ENCODE measurements at places on chromosomes 16 and 17.

DNA sequence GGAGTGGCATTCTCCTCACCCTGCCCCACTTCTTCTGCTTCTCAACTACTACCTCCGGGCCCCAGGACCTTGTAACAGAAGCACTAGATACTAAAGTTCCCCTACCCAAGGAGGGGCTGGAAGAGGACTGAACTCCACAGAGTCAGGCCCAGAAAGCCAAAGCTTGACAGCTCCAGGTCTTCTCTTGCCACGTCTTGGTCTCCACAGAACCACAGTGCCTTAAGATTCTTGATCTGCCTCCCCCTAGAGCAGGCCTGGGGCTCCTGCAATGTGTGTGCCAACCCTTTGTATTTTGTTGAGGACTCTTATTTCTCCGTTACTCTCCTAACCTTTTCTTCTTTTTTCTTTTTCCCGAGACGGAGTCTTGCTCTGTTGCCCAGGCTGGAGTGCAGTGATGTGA lies 4.0 kb downstream of the SLC16A13 start:
- no peak for DNase-seq

- DNase-seq: no peak
Observed at GRCh38 chr17:20284570-20285295, 182.6 kb downstream of the LGALS9B start.

DNA sequence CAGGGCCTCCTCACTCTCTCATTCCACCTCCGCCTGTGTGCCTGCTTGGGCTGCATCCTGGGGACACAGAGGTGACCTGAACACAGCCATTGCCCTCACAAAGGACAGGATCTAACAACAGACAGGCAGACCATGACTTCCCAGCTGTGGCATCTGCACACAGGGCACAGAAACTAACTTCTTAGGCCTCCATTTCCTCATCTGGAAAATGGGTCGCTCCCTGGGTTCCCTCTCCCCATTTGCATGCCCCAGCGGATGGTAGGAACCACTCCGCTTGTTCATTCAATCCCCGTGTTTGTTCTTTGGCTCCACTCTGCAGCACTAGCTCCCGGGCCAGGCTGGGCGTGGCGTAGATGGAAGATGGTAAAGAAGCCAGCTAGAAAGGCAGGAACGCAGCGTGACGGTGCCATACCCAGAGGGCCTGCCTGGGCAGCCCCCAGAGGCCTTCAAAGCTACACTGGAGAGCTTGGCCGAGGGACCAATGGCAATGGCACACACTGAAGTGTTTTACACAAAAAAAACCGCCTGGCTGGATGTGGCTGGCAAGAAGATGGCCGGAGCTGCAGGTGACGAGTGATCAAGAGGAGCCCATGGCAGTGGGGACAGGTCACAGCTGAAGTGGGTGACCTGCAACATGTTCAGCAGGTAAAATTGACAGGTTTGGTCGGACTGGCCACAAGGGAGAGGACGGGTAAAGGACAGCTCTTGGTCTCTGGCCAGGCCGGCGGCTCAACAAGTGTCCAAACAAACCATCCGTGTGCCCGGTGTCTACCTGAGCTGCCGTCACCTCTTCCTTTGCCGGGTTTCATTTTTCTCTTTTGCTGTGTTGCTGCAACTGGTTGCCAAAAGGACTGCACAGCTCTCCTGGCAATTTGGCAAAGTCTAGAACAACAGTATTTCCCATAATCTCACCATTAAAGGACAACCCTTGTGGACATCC lies 66.9 kb downstream of the SOCS1 start:
- DNase-seq: no peak

DNA sequence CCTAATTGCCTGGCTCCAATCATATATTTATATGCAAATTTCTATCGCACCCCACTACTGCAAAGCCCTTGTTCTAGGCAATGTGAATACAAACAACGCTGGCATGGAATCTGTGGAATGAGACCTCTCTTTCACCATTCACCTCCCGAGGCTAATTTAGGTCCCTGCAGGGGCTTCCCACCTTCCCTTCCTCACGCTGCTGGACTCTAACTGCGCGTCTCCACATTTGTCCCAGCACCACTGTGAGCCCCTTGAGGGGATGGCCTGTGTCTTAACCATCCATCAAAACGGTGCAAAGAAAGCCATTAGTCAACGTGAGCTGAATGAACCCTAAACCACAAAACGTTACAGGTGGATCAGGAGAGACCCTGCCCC lies 1.6 kb downstream of the TMEM114 start:
- DNase-seq: no peak

- no peak for DNase-seq
Observed at GRCh38 chr16:63230421-63231040, 1194.3 kb upstream of the CDH8 start.

DNA sequence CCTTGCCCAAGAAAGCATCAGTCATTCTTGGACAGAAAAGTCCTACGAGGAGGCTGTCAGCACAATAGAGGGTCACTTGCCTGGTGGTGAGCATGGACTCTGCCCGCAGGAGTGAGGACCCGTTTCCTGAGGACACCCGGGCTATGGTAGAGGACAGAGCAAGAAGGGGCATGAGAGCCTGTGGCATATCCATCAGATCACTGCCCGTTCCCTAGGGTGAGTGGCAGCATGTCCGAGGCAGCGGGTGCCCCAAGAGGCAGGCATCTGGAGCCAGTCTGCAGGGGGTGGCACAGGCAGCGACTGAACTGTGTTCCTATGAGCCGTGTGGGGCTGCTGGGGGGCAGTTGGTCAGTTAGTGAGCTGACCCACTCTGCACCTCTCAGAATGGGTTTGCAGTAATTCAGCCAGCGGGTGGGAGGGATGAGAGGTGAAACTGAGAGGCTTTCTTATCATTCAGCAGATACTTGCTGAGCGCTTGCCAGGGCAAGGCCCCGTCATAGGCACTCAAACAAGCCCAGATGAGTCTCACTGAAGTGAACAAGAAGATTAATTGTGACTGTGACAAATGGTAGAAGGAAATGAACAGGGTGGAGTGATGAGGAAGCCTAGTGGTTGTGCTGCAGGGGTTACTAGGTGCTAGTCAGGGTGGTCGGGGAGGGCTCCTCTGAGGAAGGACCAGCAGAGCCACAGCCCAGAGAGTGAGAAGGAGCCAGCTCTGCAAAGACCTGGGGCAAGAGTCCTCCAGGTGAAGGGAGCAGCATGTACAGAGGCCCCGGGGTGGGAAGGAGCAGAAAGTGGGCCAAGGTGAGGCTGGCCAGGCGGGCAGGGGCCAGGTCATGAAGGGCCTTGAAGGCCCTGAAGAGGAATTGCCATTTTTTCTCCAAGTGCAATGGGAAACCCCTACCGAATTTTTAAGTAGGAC lies 87.9 kb downstream of the CLEC16A start:
- no peak for DNase-seq

GRCh38 chr16:71635632-71636031 lies 9.6 kb downstream of the MARVELD3 start:
- DNase-seq: no peak

- DNase-seq: no peak
Observed at GRCh38 chr17:56762988-56763387, 70.7 kb downstream of the C17orf67 start.

GRCh38 chr17:58331815-58332777 lies 3.5 kb upstream of the TSPOAP1 start:
- no peak for DNase-seq

DNA sequence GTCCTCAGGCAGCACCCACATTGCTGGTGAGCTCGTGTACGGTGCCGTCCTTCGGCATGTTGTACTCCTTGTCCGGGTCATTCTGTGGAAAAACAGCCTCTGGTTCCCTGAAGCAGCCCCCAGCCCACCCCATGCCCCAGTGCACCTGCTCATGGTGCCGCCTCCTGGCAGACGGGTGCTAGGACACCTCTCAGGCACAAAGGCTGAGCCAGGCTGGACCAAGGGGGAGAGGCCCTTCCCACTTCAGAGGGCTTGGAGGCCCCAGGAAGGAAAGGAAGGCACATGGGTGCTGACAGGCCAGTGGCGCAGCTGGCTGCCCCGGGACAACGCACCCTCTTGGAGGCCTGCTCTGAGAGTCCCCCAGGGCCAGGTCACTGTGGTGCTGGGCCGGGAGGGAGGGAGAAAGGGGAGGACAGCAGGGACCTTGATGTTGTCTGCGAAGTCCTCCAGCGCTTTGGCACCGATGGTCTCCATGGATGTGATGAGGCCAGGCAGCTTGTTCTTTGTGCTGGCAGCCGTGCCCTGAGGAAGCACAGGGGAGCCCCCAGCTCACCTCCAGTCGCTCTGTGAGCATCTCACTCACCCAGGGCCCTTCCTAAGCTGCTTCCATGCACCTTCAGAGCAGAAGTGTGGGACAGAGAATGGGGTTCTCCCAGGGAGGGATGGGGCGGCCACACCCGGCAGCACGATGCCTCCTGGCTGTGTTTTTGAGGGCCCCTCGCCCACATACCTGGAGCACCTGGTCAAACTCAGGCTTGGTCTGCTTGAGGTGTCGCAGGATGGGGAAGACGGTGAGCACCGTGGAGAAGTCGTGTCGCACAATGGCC lies 9.3 kb downstream of the ZACN start:
- DNase-seq: no peak

DNA sequence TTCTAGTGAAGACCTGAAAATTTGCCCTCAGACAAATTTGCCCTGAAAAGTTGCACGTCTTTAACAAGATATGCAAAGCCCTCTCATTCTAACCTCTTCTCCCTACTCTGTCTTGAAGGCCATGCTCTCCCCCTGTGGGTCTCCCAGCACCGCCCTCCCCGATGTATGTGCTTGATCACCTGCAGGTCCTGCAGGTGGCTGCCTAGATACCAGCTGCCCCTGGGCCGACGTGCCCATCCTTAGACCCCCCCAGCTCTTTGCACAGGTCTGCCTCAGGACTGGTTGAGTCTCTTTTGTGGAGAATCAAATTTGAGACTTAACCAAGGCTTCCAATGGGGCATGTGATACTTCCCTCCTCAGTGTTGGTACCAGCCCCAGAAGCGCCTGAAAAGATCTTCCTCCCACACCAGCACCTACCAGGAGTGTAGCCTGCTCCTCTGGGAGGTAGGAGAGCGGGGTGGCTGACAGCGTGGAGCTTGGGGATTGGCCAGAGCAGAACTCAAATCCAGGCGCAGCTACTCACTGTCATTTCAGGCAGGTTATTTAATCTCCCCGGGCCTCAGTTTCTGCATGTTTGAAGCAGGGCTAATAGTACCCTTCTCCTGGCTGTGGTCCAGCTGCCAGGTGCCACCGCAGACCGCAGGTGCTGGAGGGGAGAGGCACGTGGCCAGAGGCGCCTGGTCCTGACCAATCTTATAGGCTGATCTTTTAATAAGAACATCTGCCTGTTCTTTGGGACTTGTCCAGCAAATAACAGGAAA lies 4.5 kb upstream of the MRPL38 start:
- no peak for DNase-seq

DNA sequence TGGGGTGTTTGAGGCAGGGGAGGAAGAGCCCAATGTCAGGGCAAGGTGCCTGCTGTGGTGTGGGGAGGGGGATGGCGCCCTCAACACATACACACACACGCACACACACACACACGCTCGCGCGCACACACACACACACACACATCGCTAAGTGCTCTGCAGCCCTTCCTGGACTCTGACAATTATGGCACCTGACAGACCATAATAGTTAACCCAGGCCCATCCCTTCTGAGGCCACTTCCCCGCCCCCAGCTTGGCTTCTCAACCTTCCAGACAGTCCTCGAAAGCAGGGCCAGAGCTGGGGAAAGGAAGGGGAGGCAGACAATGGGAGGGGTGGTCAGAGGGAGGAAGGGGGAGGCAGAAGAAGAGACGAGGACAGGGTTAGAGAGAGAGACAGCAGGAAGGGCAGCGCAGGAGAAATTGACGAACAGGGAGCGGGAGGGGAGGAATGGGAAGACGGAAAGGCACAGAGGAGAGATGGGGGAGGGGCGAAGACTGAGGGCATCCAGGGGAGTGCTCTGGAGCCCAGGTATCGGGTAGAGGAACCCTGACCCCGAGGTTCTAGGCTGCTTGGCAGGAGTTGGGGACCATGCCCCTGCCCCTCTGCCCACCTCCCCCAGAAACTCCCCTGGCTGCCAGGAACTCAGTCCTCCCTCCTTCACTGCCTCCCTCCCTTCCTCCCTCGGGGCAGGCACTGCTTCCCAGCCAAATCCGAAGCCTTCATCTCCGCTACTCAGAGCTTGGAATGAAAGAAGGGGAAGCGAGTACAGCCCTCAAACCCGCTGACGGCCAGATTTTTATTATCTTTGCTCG lies 4.0 kb downstream of the SRCIN1 start:
- no peak for DNase-seq

DNA sequence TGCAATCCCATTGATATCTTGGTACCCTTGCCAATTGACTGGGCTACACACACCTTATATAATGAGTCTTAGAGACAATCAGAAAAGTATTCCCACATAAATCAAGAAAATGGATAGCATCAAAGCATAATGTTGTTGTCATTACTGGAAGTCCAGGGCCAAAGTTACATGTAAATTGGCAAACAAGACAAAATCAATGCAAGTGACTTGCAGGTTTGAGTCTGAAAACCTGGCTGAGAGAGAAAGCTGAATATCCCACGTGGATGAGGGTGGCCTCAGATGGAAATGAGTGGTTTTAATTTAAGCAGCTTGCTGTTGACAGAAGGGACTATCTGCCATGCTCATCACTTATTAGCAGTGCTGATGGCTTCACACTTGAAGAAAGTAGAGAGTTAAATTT lies 324.0 kb upstream of the MON1B start:
- no peak for DNase-seq

DNA sequence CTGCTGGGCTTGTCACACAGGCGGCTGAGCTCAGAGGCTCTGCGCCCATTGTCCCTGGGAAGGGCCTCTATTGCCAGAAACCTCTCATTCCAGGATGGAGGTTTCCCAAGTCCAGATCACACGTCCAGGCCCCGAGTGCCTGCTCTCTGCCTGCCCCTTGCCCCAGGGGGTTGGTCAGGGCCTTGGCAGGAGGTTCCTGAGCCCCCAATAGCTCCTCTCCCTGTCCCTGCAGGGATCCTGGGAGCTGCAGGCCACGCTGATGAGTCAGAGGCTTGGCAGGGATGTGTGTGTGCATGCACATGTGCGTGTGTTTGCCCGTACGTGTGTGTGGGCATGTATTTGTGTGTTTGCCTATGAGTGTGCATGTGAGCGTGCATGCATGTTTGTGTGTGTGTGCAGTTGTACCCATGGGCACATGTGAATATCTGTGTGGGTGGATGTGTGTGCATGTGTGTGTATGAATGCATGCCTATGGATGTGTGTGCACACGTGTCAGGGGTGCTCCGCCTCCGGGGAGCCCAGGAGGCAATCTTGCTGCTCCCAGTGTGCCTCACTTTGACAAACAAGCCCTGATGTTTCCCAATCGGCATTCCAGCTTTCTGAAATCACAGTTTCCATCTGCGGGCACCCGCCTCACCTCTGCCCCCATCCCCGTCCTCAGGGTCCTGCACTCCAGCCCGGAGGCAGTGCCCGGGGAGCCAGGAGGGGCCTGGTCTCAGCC lies 98.4 kb upstream of the GSE1 start:
- DNase-seq: peak; percentile 28
